NCI-H1930 (cell line): ENCODE measurements at places on chromosomes 3 and 15.

DNA sequence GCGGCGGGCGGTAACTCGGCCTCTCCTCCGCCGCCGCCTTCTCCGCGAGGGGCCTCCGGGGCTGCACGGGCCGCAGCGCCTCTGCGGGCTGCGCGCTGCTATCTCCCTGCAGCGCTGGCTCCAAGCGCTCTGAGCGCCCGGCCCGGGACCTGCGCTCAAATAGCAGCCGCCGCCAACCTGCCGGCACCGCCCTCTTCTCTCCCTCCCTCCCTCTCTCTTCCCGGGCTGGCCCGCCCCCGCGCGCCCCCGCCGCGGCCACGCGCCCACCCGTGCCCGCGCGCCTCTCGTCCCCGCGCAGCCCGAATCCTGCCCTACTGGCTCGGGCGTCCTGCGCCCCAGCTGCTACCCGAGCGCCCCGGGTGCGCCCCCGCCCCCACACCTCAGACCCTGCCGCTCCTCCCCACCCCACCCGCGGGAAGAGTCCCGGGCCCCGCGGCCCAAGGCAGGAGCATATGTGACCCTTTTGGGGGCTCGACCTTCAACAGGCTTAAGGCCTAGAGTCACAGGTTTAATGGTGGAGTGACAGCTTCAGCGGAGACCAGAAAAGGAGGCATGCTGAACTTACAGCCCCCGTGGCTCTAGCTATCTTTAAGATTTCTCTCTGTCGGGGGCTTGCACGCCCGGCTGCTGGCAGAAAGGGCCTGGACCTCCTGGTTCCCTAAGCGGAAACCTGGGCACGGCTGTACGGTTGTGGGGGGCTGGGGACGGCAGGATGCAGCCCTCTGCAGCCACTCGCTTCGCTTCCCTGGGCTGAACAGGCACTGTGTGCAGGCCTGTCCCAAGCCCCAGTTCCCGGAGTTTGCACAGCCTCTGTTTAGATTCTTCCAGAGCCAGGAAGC is at the start of gene CACNA2D2:
CACNA2D2 (minus strand) TSS at position 131 of the 839 bp plus-strand sequence. CDS start 211 bp downstream, outside the sequence.
- DNase-seq = peak; percentile 24

- DNase-seq = no peak
These were observed 1.6 kb upstream of the SUCNR1 start for GRCh38 chr3:151871639-151872468.

DNA sequence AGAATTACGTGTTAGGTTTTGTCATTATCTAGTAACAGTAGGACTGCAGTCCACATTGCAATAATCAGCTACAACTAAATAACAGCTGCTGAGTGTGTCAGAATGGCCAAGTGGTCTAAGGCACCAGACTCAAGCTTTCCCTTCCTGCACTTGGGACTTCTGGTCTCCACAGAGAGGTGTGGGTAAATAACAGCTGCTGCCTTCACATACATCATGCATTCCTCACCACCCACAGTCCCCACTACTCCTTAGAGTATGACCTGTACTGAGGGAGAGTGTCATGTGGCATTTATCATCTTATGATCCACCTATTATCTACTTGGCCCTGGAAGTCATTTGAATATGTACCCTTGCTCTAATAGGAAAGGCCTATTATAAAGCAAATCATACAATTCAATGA is 22.2 kb upstream of the ZMAT3 start:
- no peak for DNase-seq

DNA sequence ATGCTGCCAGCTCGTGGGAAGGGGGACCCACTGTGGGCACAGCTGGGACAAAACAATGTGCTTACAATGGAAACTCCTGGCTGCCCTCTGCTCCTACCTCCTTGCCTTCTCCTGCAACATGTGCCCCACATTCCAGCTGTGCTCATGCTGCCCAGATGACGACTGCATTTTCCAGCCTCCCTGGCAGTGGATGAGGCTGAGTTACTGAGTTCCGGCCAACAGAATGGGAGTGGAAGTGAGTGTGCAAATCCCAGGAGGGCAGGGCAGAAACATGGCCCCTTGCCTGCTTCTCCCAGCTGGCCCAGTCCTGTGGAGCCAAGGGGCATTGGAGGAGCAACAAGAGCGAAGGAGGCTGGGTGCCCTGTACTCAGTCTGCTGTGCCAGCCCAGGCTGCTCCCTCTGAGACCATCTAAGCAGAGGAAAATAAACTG is 17.1 kb downstream of the KLF15 start:
- DNase-seq = no peak

DNA sequence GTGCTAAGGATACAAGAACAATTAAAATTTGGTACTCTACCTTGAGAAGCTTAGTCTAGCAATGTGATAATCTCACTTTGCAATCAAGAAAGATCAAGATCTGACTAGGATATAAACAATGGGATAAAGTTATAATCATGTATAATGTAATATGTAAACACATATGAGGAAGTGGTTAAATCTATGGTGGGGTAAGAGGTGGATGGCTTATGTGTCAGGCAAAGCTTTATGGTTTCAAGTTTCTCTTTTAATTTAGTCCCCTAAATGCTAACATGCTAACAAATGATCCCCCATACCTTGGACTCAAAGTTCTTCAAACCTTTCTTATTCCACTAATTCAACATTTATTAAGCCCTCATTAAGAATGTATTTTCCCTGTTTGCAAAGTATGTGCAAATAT is 2.5 kb downstream of the RSL24D1 start:
- DNase-seq = no peak

DNA sequence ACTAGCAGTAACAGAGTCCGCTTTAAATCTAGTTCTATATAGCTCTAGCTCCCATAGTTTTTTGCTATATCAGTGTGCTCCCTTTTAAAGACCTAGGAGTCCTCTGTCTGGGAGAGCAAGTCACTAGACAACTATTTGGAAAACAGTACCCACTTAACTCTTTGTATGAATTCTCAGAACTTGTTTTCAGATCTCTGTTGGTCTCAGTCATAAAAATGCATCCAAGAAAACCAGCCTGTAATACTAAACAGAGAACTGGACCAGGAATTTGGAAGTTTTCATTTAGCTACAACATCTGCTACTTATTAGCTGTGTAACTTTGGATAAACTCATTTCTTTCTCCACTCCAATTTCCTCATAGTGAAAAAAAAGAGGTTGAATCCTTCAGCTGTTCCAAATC is 56.9 kb upstream of the C3orf49 start:
- no peak for DNase-seq

DNA sequence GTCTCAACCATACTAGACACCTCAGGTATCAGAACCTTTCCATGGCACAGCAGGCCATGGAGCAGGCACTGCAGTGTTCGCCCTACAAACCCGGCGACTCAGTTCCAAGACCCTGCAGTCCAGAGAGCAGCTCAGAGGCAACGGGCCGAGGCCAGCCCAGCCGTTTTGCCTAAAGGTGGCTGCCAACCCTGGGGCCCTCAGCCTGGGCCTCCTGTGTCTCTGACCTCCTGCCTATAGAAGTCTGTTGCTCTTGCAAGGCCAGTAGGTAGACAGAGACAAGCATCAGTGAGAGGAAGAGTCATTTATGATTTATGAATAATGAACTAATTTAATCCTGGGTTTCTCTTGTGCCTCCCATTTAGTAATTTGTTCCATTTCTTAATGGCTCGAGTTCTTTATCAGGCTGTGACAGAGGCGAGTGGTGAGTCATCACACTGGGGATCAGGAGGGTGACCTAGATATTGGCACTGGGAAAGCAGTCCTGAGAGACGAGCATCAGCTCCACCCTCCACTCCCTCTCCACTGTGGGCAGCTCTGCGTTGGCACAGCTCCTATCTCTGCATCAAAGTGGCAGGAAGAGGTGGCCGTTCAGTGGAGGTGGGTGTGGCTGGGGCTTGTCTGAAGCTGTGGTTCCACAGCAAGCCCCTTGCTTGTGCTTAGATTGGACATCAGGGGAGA is 79.8 kb downstream of the ABHD5 start:
- no peak for DNase-seq

DNA sequence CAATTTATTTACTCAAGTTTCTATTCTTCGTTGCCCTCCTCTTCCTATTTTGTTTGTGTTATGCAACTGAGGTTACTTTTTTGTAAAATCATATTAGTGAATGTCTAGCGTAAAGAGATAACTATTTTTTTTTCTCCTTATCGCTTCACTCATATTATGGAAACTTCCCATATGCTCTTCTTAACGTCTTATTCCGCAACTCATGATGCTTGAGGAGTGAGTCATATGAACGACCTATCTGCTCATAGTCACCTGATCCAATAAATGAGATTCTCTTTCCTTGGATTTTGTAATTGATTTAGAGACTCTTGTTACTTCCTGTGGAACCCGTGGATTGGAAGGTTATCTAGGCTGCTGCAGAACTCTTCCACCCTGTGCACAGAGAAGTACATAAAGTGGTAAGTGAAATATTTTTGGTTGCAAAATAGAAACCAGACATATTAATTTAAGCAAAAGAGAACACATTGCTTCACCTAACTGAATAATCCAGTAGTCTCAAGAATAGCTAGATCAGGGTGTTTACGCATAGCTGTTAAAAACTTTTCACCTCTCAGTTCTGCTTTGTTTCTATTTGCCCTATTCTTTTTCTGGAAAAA is 719.3 kb upstream of the SGO1 start:
- no peak for DNase-seq

GRCh38 chr15:39193611-39194010 is 387.3 kb upstream of the THBS1 start:
- DNase-seq = no peak

GRCh38 chr3:124559846-124560574 is 170.2 kb upstream of the UMPS start:
- peak; percentile 70 for DNase-seq

DNA sequence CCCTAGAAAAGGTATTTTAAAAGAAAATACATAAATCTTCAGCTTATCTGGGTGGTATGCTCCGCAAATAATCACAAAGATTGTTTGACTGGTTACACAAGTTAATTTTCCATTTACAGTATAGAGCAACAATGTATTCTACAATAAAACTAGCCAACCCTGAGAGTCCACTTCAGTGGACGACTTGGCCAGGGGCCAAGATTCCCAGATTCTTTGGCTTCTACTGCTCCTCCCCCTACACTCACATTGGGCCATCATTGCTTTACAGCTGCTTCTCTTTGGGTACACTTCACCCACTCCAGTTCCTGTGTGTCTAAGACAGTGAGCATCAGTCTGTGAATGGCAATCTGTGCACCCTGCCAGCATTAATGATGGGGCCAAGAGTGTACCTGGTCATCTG is 17.2 kb upstream of the PRICKLE2 start:
- no peak for DNase-seq

- DNase-seq = no peak
These were observed 550.4 kb upstream of the CCDC54 start for GRCh38 chr3:106826791-106827311.

GRCh38 chr3:76378789-76379188 is 593.4 kb upstream of the ZNF717 start:
- no peak for DNase-seq

DNA sequence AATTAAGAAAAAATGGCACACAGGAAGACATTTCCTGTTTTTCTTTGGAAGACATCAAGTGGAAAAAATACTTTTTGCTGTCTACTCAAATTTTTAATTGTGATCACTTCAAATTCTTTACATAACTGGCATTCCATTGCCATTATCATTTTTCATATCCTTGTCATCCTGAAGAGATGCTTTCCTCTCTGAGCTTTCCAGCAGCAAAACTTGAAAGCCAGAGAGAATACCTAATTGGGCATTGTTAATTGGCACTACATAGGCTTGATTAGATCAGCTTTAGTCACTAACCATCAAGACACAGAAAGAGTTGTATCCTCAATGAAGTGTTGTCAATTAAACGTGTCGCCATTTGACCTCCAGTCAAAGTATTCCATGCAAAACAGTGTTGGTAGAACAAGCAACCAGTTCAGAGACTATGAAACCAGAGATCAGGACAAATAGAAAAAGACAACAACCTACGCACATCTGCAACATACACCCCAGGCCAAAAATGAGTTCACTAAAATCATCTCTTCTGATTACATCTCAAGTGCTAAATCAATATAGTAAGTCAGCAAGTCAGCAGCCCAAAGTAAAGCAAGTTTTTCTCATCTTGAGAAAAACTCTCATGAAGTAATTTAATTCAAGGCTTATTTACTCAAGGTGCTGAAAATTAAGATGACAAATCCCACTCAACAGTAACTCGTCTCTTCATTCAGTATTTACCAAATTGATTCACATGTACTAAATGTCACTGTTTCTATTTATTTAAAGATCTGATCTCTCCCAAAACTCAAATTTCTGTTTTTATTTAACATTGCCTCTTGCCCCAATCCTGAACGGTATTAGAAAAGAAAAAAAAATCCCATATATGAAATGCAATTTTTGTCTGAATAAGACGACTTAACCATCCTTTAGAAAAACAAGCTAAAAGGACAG is 123.0 kb downstream of the SUCLG2 start:
- DNase-seq = no peak

- no peak for DNase-seq
These were observed 267.3 kb upstream of the ADAMTS9 start for GRCh38 chr3:64954995-64955636.

GRCh38 chr15:67002368-67002767 is 63.0 kb upstream of the SMAD3 start:
- no peak for DNase-seq

DNA sequence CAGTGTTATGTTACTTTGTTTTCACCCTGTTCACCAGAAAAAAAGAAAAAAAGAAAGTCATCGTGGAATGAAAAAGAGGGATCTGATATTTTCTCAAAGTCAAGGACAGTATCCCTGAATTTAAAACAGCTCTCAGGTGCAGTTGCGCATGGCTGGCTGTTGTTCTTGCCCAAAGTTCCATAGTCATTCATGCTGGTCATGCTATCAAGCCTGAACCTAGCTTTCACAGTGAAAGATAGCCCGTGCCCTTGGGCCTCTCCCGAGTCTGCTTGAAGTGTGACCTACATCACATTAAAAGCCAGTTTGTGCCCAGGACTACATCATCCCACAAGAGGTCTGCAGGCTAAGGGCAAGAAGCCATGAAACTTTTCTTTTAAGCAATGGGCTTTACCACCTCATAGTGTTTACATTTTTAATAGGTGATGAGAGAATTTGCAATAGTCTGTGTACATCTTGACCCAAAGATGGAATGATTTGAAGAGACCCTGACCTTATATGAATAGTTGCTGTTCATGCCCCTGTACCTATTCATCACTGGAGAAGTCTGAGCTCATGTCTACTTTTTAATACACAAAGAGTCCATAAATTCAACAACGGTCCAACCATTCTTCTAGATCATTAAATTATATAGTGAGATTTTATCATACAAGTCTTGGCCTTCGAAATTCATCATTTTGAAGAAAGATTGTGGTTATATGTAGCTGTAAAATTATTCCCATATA is 522.5 kb upstream of the MCTP2 start:
- no peak for DNase-seq

DNA sequence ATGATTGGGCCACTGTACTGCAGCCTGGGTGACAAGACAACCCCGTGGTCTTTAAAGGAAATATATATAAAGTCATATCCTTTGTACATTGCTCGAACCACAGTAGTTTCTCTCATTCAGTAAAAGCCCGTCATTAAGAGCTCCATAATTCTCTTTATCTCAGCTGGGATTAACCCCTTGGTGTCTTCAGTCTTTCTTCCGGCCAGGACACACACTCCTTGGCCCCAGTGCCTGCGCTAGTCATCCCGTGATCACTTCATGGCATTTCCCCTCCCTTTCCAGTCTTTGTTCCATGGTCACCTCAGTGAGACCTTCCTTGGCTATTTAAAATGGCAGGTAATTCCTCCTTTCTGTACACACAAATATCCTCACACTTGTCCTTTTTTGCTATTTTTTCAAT is 3.3 kb downstream of the RPL35A start:
- DNase-seq = no peak
